ENCODE measurements at places on chromosomes 1 and 21.

- no peak for DNase-seq
These were observed 17.9 kb upstream of the DYRK1A start for GRCh38 chr21:37348664-37349063.

GRCh38 chr1:40344597-40344996 is 27.5 kb upstream of the COL9A2 start:
- DNase-seq, result no peak

- no peak for DNase-seq
These were observed at the start of gene RPTN for GRCh38 chr1:152159144-152159543. RPTN (minus strand) TSS chr1:152159228; CDS start chr1:152157889, 1,339 bp downstream.

DNA sequence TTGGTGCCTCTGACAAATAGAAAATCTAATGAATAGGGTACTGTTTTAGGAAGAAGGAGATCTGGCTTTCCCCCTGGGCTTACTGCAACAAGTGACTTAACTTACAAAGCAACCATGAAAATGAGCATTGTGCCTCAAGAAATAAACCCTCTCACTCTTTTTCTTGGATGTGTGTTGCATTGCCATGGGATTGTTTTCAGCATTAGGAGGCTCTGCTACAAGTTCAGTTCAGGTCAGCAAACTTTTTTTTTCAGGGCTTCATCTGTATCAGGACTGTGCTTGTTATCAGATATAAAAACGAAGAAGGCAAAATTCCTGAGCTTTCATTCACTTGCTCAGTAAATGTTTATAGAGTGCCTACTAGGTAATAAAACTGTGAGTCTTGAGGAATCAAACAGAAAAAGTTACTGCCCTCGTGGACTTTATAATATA is 37.8 kb upstream of the DOCK7 start:
- no peak for DNase-seq

DNA sequence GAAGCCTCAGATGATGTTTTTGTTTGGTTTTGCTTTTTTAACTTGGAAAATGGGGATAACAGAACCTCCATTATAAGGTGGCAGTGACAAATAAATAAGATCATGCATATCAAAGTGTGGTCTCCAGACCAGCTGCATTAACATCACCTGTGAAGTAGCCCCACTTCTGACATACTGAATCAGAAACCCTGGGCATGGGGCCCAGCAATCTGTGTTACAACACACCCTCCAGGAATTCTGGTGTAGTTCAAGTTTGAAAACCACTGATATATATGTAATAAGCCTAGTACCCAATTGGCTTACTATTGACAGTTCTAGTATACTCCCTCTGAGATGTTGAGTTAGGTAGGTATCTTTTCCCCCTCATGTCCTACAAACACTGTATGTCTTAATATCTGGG is 24.1 kb upstream of the RNF19B start:
- no peak for DNase-seq

GRCh38 chr1:9247894-9248293 is 13.3 kb downstream of the H6PD start:
- DNase-seq, result no peak

GRCh38 chr1:234825498-234826165 is 215.7 kb upstream of the IRF2BP2 start:
- no peak for DNase-seq

GRCh38 chr1:12087797-12088314 is 24.8 kb downstream of the TNFRSF8 start:
- DNase-seq, result no peak

- DNase-seq, result no peak
These were observed 8.1 kb upstream of the CMPK1 start for GRCh38 chr1:47325528-47325927.

GRCh38 chr1:198462365-198463019 is 78.0 kb downstream of the ATP6V1G3 start:
- no peak for DNase-seq

GRCh38 chr1:216210081-216210480 is 213.2 kb downstream of the USH2A start:
- DNase-seq, result no peak

- peak; percentile 46 for DNase-seq
These were observed 69.7 kb downstream of the CC2D1B start for GRCh38 chr1:52296345-52296744.

- DNase-seq, result no peak
These were observed 13.8 kb downstream of the EIF4G3 start for GRCh38 chr1:21162740-21163464.

- DNase-seq, result no peak
These were observed at the start of gene RUNX1 for GRCh38 chr21:35048706-35049617. RUNX1 (minus strand) TSS chr21:35049302.

GRCh38 chr1:192538407-192539296 is 36.9 kb upstream of the RGS1 start:
- no peak for DNase-seq

- DNase-seq, result no peak
These were observed 28.9 kb downstream of the FAF1 start for GRCh38 chr1:50930965-50931737.

GRCh38 chr21:16538936-16539440 is 809.2 kb downstream of the USP25 start:
- DNase-seq, result no peak

DNA sequence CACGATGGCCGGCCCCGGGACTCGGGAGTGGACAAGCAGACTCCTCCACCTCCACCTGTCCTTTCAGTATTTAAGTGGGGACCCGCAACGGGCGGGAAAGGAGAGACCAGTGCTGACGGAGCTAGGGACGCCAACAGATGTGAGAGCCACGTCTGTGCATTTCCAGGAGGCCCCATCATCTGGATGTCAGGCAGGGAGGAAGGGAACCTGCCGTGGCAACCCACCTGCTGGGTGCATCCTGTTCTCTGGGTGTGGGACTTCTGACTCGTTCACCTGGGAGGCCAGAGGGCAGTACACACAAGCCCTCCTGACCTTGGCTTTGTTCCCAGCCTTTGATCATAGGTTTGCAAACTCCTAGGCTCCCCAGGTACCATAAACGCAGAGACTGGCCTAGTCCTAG is 5.6 kb upstream of the PCBP3 start:
- no peak for DNase-seq

- DNase-seq, result no peak
These were observed 9.1 kb upstream of the C21orf91 start for GRCh38 chr21:17828223-17828622.

DNA sequence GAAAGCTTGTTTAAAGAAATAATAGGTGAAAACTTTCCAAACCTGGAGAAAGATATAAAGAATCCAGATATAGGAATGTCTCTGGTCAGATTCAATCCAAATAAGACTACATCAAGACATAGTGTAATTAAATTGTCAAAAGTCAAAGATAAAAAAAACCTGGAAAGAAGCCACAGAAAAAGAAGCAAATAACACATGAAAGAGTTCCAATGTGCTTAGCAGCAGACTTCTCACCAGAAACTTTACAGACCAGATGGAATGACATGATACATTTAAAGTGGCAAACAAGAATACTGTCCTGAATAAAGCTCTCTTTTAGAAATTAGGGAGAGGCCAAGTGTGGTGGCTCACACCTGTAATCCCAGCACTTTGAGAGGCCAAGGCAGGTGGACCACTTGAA is 1039.9 kb downstream of the KCNT2 start:
- no peak for DNase-seq

DNA sequence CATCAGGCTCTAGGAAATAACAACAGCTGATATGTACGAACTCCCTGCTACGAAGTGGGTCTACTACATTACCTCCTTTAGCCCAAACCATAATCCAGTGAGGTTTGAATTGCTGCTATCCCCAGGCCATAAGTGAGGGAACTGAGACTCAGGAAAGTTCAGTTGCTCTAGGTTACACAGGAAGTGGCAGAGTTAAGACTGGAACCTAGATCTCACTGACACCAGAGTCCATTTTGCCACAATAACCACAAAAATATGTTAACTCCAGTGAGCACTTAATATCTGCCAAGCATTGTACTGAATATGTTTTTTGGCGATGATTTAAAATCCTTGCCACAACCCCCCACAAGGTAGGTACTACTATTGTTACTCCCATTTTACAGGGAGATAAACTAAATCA is 8.9 kb upstream of the TADA1 start:
- no peak for DNase-seq

GRCh38 chr1:166906647-166907046 is 30.6 kb upstream of the TADA1 start:
- no peak for DNase-seq

DNA sequence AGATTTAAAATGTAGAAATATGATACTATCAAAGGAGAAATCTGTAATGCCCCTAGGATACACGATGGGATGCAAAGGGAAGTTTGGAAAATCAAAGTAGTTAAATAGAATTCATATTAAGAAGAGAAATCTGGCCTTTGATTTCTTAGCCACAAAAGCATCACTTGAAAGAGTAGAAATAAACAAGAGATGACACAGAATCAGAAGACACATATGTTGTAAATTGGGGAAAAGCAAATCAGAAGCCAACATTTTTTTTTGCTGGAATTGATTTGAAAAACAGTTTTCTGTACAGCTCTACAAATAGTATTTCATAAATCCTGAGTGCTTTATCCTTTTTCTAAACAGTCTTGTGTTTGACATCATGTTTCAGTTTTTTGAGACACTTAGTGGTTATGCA is 12.4 kb upstream of the TNFSF18 start:
- DNase-seq, result no peak

- peak; percentile 62 for DNase-seq
These were observed 25.3 kb upstream of the PEF1 start for GRCh38 chr1:31669786-31670592.

GRCh38 chr1:109163551-109163950 is 49.6 kb downstream of the ELAPOR1 start:
- no peak for DNase-seq
